ENCODE measurements at places on chromosomes 7 and 10.

DNA sequence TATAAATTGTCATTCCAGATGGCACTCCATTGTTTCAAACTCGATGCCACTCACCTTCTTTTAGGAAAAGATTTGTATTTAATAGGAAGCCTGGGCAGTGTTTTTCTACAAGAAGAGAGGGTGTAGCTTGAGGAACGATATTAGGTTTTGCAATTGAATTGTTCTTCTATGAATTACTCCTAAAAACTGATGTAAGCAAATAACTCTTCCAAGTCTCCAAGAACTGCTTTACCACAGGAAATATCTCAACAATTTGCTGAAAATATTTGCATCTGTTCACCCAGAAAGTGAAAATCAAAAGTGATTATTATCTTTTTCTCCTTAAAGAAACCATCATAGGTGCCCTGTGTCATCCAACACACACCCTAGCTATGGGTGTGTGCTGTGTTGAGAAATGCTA is 261.3 kb upstream of the MEOX2 start:
- no peak for DNase-seq

DNA sequence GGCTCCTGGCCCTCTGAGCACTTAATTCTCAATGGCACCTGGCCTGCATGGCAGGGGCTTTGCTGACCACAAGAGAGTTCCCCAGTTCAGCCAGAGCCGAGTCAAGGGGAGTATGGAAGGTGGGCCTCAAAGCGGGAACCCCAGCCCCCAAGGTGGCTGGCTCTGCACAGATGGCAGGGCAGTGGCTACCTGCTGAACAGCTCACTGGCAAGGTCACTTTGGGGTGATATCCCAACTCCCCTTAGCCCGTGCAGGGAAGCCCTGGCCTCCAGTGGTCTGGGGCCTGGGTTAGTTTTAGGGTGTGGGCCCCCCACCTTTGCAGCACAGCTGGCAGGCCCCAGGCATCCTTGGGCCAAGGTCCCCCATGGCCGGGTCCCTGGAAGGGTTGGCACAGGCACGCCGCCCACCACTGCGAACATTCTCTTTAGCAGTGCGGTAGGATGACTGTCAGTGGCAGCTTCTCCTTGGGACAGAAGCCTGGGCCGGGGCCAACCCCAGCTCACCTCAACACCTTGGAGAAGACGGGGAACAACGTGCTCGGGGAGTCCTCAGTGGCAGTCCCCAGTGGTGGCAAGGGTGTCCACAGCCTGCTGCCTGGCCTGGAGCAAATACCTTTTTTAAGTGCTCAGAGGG is 36.8 kb downstream of the PPIF start:
- no peak for DNase-seq

DNA sequence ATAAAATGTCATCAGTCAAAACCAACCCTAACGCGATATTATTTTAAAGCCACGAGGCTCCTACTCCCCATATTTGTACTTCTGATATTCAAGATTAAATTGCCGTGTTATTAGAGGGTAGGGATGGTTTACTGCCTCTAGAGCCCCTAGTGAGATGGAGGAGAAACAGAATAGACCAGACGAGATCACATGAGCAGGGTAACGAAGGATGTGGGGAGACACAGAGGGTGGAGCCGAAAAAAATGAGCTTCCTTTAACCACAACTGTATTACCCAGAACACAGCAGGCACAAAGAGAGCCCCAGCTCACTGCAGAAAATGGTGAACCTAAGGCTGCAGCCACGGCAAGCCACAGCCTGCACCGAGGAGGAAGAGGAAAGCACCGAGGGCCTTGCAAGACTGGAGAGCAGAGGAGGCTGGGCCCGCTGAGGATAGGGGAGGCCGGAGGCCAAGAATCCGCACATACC is 14.3 kb downstream of the ZC3HAV1 start:
- DNase-seq = peak; percentile 65

DNA sequence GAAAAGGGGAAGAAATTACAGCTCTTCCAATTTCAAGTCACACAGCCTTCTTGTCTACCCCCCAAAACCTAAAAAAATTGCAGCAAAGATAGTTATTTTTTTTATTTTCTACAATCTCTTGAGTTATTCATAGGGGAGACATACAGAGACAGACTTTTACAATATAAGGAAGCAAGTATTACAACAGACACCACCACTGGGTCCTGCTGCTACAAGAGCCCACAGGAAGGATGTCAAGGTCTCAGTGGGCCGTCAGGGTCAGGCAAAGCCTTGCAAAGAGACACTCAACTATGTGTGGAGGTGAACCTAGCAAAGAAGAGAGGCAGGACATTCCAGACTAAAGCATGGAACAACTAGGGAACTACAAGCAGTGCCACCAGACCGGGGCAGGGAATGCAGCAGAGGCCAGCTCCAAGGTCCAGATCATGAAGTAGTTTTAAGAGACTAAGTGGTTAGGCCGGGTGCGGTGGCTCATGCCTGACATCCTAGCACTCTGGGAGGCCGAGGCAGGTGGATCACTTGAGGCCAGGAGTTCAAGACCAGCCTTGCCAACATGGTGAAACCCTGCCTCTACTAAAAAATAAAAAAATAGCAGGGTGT is 28.2 kb upstream of the ZCCHC24 start:
- DNase-seq = no peak

DNA sequence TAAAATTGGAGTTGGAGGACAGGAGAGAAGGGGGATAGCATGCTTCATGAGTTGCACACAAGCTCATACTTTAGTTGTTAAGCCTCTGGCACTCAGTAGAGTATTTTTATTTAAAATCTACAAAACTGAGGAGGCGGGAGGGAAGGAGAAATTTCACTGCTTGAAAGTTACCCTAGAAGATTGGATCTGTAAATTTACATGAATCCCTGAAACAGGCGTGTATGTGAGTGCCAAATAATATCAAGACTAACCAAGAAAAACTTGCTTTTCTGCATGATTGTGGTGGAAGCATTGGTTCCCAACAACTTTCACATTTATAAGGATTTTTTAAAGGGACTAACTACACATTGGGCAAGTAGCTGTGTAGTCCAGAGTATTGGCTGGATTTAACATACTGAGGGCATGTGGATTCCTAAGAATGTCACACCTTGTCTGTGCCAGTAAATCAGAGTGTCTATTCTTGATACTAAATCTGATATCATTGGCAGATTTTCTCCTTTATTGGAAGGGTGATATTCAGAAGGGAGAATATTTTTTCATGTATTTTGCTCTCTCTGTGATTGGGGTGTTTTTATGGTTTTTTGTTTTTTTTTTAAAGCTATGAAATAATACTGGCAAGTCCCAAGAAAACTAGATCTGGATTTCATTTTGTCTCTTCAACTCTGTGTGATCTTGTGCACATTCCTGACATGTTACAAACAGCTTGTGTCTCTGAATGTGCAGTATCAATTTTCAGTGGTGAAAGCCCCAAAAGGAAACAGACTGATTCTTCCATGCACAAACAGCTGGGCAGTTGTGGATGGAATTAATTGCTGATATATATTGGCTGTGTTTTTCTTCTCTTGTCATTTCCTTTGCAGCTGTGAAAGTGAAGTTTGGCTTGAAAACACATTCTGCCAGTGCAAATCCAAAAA is 67.2 kb downstream of the ADD3 start:
- no peak for DNase-seq

GRCh38 chr10:71964743-71965515 is 734 bp downstream of the CHST3 start:
- DNase-seq = peak; percentile 31

DNA sequence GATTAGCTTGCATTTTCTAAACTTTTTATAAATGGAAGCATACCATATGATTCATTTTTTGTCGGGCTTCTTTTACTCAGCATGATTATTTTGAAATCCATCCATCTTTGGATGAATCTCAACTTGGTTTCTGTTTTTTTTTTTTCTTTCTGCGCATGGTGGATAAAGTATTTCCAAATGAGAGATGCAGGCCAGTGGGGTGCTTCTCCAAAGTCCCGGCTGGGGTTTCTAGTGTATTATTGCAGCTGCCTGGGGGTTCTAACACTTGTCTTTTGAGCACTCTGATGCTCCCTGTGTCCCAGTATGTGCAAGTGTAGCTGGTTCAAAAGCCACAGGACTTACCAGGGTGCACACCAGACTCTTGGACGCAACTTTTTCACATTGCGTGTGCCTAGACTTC is 70.9 kb upstream of the LOXL4 start:
- DNase-seq = no peak

- DNase-seq = no peak
Observed at GRCh38 chr7:25517906-25518305, 289.6 kb upstream of the NPVF start.

DNA sequence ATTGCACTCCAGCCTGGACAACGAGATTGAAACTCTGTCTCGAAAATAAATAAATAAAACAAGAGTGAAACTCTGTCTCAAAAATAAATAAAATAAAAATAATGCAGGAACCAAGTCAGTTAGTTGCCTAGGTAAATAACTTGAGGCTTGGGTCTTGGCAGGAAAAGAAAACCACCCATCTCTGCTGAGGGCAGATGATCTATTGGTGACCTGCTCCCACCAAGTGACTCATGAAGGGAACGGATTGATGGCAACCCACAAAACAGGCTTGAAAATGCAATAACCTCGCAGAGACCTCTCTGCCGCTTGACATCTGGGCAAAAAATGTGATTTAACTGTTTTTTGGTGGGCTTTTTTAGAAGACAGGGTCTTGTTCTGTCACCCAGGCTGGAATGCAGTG is 86.6 kb downstream of the CALN1 start:
- no peak for DNase-seq

- DNase-seq = no peak
Observed at GRCh38 chr10:129973674-129974059, 9.6 kb upstream of the EBF3 start.

DNA sequence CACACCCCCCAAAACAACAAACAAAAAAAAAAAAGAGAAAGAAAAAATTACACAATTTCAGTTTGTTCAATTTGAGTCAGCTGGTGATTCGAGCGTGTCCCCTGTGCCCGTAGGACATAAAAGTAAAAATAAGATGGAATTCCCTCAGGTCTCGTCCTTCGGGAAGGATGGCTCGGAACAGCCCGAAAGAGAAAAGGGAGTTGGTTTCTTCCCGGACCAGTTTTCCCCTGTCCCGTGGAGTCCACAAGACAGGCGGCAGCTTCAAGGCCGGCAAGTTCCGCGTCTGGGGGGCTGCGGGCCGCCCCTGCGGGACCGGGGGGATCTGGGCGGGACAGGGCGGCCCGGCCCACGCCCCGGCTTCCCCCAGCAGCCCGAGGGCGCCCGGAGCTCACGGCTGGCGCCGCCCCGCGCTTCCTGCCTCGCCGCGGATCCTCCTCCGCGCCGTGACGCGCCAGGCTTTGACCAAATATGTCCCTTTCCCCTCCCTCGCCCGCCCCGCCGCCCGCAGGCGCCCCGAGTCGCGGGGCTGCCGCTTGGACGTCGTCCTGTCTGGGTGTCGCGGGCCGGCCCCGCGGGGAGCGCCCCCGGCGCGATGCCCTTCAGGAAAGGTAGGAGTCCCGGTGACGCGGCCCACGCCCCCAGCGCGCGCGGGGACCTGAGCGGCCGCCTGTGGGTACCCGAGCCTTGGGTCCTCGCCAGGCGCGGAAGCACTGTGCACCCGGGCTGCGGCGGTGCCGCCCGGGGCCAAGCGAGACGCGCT is 55.8 kb downstream of the RBM17 start:
- DNase-seq = peak; percentile 79

GRCh38 chr7:41054960-41055661 is 647.8 kb downstream of the INHBA start:
- no peak for DNase-seq

GRCh38 chr7:24956021-24956420 is 24.0 kb downstream of the OSBPL3 start:
- no peak for DNase-seq

DNA sequence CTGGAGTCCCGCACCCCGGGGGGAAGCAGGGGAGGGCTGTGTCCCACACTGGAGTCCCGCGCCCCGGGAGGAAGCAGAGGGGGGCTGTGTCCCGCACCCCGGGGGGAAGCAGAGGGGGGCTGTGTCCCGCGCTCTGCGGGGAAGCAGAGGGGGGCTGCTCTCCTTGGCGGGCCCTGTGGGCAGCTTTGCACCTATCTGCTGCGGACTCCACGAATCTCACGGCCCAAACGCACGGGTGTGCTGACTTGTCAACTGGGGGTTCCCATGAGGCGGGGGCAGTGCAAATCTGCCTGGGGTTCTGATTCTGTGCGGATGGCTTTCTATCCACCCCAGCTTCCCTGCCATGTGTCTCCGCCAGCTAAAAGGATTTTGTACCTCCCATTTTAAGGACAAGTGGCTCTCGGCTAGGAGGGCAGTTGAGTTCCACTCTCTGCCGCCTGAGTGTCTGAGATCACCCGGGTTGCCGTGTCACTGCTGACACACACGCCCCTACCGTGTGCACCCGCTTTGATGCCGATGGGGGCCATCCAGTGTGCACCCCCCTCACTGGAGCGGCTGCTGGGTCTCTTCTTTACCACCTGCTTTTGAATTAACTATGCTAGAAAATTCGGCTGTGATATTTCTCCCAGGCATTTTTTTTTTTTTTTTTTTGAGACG is 20.5 kb downstream of the GPER1 start:
- DNase-seq = no peak

GRCh38 chr10:6877722-6878392 is 297.8 kb upstream of the PRKCQ start:
- no peak for DNase-seq

All from activated T-cell treated with anti-CD3 and anti-CD28 coated beads for 24 hours (primary cell).